ENCODE measurements at places on chromosomes 16 and 17.

- DNase-seq, result peak; percentile 23
These were observed 35.2 kb upstream of the CBX4 start for GRCh38 chr17:79874329-79874981.

- DNase-seq, result no peak
These were observed 18.7 kb upstream of the ARHGAP17 start for GRCh38 chr16:25033852-25034251.

GRCh38 chr16:72978212-72978611, 69.7 kb downstream of the ZFHX3 start:
- no peak for DNase-seq

- DNase-seq, result no peak
These were observed 8.4 kb downstream of the SRL start for GRCh38 chr16:4233431-4233830.

GRCh38 chr17:48611681-48612455, 1.1 kb upstream of the HOXB7 start:
- peak; percentile 61 for DNase-seq

DNA sequence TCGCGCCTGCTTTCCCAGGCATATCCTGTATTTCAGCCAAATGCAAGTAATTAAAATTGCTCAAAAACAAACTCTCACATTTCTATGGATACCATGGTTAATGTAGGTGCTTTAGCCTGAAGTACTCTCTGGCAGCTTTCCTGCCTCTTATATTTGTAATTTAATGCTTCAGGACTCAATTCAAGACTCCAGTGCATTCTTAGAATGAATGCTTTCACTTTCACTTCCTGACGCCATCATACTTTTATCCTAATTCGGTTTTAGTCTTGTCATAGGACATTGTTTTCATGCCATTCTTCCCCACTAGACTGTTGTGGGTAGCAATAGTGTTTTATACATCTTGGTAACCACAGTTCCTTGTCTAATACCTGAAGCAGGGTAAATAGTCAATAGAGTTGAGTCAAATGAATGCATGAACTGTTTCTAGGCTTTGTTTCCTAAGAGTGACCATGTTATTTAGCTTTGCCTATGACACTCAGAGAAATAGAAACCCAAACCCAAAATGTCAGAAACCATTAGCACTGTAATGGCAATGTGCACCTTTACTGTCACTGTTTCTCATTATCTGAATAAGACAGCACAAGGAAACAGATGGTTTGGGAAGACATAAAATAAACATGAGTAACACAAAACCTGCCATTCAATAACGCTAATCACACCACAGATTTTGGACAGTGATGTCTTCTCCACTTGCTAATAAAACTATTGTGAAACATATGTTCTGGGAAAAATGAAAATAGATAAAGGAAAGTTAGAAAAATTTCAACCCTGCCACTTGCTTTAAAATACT, 705.5 kb downstream of the CDH11 start:
- DNase-seq, result no peak

- DNase-seq, result no peak
These were observed 3.1 kb upstream of the SGCA start for GRCh38 chr17:50162466-50163254.

- no peak for DNase-seq
These were observed 50.5 kb downstream of the PSMD12 start for GRCh38 chr17:67315865-67316264.
